ENCODE measurements at places on chromosomes 2 and 18.

DNA sequence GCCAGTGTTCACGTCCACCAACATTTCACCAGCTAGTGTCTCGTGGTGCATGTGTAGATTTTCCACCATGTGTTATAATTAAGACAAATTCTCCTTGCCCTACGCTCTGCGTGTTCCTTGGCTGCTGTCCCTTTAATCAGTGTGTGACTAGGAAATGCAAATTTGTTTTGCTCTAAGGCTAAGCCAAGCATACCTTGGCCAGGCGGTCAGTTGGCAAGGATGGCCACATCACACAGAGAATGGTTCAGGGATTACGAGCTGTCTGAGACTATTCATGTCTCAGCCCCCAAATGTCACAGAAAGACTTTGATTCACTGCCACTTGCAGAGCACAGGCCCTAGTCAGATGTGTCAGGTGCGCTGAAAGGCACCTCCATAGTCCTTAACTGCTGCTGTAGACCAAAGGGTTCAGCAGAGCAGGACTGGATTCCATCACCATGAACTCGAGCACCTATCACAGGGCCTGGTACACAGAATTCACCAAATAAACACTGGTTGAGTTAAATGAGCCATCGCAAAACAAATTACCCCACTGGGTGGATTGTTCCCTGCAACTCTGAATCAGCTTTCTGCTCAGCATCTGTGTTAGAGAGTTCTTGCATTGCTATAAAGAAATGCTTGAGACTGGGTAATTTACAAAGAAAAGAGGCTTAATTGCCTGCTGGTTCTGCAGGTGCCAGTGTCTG lies 128.4 kb downstream of the CABLES1 start:
- no peak for DNase-seq

GRCh38 chr2:164928101-164928673 lies 27.1 kb downstream of the SLC38A11 start:
- no peak for DNase-seq

GRCh38 chr2:95264624-95265023 lies 9.6 kb upstream of the PROM2 start:
- DNase-seq: no peak

GRCh38 chr2:118974103-118974993 lies 32.4 kb downstream of the MARCO start:
- DNase-seq: no peak

- DNase-seq: no peak
Observed at GRCh38 chr18:49645196-49645595, 83.3 kb downstream of the LIPG start.

DNA sequence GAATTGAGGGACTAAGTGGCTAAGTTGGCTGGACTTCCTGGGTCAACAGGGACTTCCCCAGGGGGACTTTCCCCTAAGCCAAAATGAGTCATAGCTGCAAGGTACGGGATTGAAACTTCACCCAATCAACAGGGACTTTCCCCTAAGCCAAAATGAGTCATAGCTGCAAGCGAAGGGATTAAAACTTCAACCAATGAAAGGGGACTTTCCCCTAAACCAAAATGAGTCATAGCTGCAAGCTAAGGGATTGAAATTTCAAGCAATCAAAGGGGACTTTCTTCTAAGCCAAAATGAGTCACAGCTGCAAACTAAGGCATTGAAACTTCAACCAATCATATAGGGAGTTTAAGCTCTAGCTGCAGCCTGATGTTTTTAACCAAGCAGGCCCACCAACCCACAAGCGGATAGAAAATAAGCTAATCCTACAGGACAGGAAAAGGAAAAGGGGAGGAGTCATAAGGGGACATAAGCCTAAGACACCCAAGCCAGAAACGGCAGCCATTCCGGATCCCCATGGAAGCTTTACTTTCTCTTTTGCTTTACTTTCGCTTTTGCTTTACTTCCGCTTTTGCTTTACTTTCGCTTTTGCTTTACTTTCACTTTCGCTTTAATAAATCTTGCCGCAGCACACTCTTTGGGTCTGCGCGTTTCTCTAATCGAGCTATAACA lies 1375.4 kb upstream of the CELF4 start:
- peak; percentile 82 for DNase-seq

- no peak for DNase-seq
Observed at GRCh38 chr2:62240546-62240945, 44.6 kb downstream of the B3GNT2 start.

DNA sequence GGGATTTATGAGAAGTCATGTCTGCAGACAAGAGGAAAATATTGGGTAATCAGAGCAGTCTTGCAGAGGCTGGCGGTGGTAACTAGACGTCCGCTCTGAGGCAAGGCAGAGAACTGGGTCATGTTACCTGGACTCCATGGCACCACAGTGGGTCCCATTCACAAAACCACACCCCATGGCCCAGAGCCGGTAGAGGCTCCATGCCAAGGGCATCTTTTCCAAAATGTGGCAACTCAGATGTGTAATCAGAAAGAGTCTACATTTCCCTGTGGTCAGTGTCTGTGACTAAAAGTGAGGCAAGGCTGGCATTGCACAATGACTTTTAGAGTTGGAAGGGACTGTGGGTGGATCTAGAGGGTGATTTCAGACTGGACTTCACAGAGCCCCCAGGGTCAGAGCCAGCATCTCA lies 113.1 kb downstream of the MREG start:
- no peak for DNase-seq

DNA sequence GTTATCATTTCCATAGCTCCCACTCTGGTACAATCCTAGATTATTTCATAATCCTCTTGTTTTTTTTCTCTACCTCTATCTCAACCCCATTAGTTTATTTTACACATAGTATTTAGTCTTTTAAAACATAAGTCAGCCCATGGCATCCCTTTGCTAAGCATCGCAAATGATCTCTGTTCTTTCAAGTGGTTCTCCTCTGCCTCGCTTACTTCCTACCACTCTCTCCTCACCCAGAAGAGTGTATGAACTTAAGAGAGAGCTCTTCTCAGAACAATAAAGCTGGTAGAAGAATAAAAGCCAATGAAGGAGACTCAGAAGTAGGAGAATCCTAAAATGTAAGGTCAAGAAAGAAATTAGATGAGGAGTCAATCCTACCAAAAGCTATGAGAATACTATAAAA lies 12.2 kb upstream of the ITPRID2 start:
- DNase-seq: no peak

DNA sequence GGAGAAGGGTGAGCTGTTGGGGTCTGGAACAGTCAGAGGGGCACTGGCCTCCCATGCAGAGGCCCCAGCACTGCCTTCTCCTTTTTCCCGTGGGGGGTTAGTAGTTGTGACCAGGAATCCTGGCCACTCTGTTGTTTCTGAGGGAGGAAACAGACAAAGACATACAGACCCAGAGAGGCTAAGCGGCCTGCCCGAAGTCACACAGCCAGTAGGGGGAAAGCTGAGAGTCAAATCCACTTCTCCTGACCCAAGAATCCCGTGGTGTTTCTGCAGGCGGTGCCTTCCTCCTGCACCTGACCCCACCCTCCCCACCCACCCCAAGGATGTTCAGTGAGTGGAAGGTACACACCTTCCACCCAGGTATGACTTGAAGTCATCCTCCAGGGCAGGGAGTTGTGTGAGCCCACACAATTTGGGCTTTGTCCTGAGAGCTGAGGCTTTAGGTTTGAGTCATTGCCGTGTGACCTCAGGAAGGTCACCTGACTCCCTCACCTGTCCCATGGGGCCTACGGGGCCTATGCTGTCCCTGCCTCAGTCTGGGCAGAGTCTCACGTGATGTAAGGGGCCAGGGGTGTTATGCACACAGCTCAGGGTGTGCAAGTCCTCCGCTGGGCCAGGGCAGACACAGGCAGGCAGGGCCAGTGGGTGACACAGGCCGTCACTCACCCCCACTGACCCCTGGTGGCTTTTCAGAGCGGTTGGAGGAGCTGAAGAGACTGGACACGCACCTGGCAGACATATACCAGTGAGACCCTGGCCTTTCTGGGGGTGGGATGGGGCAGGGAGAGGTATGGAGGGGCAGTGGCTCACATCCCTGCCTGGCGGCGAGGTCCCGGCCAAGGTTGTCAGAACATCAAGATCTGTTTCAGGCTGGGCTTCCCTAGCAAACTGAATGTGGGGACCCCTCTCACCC lies 5.0 kb downstream of the NT5DC4 start:
- DNase-seq: peak; percentile 70

- DNase-seq: no peak
Observed at GRCh38 chr2:149122516-149122915, 84.0 kb downstream of the LYPD6B start.

- DNase-seq: no peak
Observed at GRCh38 chr18:7608174-7608550, 41.0 kb downstream of the PTPRM start.

DNA sequence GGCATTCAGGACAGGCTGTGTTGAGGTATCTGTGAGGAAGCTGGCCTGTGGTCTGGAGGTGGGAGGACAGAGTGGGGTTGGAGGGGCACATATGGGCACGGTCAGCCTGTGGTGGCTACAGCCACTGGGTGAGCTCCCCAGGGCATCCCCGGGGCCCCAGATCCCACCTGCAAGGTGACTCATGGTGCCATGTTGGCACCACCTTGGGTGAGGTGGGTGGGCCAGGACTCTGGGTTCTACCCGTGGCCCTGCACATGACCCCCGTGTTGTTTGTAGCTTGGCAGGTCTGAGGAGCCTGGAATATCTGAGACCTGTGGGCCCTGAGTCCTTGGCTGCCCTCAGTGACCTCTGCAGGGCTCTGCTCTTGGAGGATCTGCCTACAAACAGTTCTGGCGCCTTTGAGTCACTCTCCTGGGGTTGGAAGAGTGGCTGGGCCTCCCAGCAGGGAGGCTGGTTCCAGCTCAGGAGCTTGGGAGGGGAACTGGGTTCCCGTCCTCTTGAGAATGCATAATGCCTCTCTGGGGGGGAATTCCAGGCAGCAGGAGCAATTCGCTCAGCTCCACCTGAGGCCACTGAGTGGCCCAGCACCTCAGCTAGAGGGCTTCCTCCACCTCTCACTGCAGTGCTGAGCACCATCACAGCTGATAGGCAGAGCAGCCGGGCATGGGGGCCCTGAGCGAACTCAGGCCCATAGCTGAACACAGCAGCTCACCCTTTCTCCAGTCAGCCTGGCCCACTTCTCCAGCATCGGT lies 105.1 kb downstream of the DYSF start:
- DNase-seq: no peak

GRCh38 chr2:109637749-109638570 lies 23.8 kb downstream of the SOWAHC start:
- DNase-seq: no peak

GRCh38 chr2:230915319-230915718 lies 9.7 kb downstream of the GPR55 start:
- DNase-seq: no peak
